ENCODE measurements at places on chromosomes 5 and 9.

DNA sequence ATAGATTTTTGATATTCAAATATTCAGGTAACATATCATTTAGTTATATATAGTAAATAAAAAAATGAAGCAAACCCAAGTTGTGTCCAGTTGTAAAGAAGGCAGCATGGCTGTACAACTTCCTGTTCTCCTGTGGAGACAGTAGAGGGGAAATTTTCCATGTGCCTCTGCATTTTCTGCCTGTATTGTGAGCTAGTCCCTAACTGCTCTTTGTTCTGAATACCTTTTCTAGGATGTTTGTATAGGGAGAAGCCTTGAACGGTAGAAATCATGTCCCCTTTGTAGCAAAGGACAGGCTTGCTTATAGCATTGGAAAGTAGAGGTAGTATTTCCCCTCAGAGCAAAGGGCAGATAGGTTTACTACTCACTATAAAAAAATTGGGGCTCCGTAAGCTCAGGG is 13.3 kb upstream of the RPS23 start:
- no peak overlapping the region for H3K27ac ChIP-seq
- H3K36me3 ChIP-seq = no peaks in the 10 kb centered on the region
- H3K27me3 ChIP-seq = no peaks in the 10 kb centered on the region
- no peaks in the 10 kb centered on the region for H3K4me1 ChIP-seq
- no peak for DNase-seq

DNA sequence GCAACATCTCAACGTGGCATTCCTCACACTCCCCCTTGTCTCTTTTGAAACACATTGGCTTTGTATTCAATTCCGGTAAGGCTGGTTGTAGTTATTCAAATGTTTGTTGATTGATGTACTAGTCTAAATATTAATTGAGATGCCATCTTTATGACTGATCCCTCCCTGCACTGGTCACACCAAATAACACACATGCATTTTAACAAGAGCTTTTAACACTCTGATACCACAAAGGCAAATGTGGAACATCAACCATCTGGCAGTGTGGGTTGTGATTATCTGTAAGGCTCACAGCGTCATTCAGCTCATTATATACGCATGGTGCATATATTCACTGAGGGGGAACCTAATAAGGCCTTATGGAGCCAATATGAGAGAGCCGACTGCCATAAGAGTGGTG is 305.0 kb downstream of the TENT4A start:
- no peak overlapping the region for H3K27ac ChIP-seq
- H3K36me3 ChIP-seq = no peaks in the 10 kb centered on the region
- H3K27me3 ChIP-seq = no peaks in the 10 kb centered on the region
- no peaks in the 10 kb centered on the region for H3K4me1 ChIP-seq

DNA sequence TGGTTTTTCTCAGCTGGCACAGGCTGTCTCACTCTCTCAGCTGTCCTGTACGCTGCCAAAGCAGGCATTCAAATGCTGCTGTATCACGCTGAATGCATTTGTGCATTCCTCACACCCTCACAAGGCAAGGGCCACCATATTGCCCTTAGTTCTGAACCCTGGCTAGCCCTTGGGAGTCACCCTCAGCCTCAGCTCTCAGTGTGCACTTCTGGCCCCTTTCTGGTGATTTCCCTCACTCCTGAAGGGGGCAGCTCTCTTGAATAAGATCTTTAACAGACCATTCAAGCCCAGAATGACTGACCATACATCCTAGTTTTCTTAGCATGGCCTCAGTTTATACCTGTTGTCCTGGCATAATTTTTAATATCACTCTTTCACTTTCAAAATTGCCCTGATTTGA is 84.3 kb downstream of the HTR1A start:
- no peak overlapping the region for H3K4me3 ChIP-seq
- no peaks in the 10 kb centered on the region for H3K27me3 ChIP-seq
- DNase-seq = no peak
- H3K27ac ChIP-seq = no peak overlapping the region

- no peaks in the 10 kb centered on the region for H3K27me3 ChIP-seq
- no peak for DNase-seq
- H3K36me3 ChIP-seq = no peaks in the 10 kb centered on the region
- no peak overlapping the region for H3K4me3 ChIP-seq
- peaks cover 5% of the 10 kb centered on the region for H3K4me1 ChIP-seq
- no peak overlapping the region for H3K27ac ChIP-seq
Measured at GRCh38 chr9:81411961-81412360, 277.4 kb downstream of the TLE1 start.

DNA sequence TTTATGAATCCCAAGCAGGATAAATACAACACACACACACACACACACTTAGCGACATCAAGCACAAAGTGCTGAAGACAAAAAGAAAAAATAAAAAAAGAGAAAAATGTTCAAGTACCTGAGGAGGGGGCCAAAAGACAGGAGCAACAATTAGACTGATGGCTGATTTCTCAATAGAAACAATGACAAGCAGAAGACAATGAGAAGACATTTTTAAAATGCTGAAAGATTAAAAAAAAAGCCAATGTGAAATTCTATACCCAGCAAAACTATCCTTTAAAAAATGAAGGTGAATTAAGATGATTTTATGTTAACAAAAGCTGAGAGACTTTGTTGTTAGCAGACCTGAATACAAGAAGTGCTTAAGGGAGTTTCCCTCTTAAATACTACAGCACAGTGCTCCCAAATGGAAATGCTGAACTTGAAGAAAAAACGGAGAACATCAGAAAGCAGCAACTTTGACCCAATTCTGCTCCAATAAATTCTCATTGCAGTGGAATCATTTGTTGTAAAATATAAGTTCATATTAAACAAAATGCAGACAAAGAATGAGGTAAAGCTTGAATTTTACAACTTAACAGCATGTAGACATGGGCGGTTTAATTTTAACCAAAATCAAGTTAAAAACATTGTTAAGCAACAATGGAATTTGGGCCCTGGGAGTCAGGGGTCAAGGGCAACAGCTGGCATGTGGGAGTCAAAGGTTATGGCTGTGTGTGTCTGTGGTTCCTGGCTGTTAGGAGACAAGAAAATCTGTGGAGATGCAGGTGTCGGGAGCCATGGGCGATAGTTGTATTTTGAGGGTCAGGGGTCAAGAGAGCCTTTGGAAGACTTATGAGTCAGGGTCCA is 776 bp upstream of the RANBP17 start:
- no peaks in the 10 kb centered on the region for H3K36me3 ChIP-seq
- no peak for DNase-seq
- peak overlapping the region; percentile 70 for H3K4me3 ChIP-seq
- H3K27me3 ChIP-seq = peaks cover 7% of the 10 kb centered on the region

DNA sequence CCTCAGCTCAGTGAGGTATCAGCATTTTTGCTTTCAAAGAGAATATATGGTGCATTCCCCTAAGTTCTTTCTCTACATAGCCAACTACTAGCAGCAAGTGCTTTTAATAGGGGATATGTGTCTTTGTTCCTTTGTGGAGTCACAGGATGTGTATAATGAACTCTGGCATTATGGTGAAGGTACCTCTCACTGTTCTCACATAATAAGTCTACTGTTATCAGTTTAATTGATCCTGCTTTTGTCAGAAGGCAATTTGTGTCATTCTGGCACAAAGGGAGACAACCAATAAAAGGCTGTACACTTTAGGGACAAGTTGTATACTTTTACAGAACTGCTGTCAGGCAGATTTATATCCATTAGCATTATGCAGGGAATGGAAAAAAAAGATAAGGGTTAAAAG is 531.4 kb upstream of the RIOK2 start:
- DNase-seq = no peak
- H3K27me3 ChIP-seq = no peaks in the 10 kb centered on the region
- no peak overlapping the region for H3K4me3 ChIP-seq

- DNase-seq = no peak
- no peak overlapping the region for H3K4me3 ChIP-seq
- H3K27ac ChIP-seq = no peak overlapping the region
- peaks cover 21% of the 10 kb centered on the region for H3K4me1 ChIP-seq
- no peaks in the 10 kb centered on the region for H3K27me3 ChIP-seq
- no peaks in the 10 kb centered on the region for H3K36me3 ChIP-seq
Measured at GRCh38 chr9:105127863-105128220, 116.6 kb upstream of the SLC44A1 start.

DNA sequence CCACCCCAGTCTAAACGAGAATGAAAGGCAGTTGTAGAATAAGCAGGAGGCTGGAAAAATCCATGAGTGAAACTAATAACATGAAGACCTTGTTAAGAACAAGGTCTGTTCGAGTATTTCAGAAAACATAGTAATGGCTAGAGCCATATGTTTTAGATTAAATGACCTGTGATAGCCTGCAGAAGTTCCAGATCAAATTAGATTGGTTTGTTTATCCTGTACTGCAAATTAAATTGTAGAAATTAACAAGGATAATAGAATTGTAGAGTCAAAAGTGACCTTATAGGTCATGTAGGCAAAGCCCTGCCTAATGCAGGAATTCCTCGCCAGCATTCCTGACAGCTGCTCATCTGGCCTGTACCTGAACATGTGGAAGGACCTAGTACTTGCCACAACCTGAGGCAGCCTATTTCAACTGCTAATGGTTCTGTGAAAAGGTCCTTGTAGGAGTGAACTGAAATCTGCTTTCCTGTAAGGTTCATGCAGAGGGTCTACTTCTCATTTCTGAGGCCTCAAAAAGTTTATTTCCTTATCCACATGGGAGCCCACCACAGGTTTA is 17.2 kb downstream of the LIX1 start:
- no peaks in the 10 kb centered on the region for H3K27me3 ChIP-seq
- no peak overlapping the region for H3K27ac ChIP-seq
- DNase-seq = no peak
- no peaks in the 10 kb centered on the region for H3K4me1 ChIP-seq

DNA sequence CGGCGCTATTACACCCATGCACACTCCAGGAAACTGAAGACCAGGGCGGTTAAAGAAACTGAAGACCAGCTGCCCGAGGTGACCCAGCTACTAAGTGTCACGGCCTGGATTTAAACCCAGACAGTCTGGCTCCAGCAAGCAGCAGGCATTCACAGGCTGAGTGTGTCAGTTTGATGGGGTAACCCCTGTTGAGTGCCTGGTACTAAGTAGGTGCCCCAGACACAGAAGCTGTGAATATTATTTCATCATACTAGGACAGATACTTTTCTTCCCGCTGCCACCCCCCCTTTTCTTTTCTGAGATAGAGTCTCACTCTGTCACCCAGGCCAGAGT is 7.3 kb downstream of the ENG start:
- no peaks in the 10 kb centered on the region for H3K27me3 ChIP-seq
- DNase-seq = no peak
- H3K36me3 ChIP-seq = peaks cover 11% of the 10 kb centered on the region
- H3K4me1 ChIP-seq = peaks cover 41% of the 10 kb centered on the region
- H3K4me3 ChIP-seq = peak overlapping the region; percentile 3

GRCh38 chr9:84697042-84697441 is 27.5 kb downstream of the NTRK2 start:
- H3K27me3 ChIP-seq = no peaks in the 10 kb centered on the region
- DNase-seq = no peak
- no peaks in the 10 kb centered on the region for H3K36me3 ChIP-seq
- H3K27ac ChIP-seq = no peak overlapping the region

Measured in upper lobe of left lung (tissue), 6 donors.